Activated CD8-positive, alpha-beta memory T cell treated with anti-CD3 and anti-CD28 coated beads, Interleukin-2, amount 50 U/mL, for 48 hours (primary cell): ENCODE measurements at places on chromosomes 1 and 21.

DNA sequence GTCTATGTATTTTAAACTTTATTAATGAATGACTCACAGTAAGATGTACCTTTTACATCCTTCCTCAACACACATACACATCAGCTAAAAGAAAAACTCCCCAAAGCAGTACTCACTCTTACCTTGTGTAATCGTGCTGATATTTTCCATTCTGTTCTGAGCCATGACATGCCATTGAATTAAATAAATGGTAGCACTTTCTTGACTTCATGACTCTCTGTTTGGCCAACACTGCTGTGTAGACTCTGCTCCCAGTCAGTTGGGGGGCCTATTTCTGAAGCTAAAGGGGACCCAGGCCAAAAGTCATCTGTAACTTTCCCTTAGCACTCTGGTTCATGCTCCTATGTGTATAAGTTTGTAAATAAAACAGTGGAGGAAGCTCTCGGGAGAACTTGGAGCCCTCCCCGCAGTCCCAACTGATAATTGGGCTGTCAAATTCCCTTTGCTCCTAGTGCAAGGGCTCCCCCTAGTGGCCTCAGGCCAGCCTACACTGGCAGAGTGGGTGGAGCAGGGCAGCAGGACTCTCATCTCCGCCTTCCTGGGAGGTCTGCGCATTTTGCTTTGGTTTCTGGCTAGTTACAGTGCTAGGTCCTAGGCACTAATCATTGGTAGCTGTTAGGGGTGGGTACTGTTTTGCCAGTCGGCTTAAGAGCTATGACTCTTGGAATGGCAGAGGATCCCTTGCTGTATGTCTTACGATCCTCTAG lies 1.7 kb upstream of the FYB2 start:
- DNase-seq: peak; percentile 93

DNA sequence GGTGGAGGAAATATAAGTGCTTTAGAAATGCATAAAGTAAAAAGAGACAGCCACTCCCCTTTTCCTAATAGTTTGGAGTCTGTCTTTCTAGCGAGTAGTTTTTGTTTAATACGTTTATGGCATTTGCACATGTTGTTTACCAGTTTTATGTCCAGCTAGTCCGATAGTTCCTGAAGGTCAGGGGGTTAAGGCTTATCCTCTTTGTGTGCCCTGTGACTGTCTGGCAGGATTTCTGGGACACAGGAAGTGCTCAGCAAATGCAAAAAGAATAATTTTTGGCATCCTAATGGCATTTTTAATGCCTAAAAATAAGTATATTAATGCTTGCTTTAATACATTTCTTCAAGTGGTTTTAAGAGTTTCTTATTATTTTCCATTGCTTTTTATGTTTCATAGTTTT lies 58.4 kb downstream of the DYRK1A start:
- DNase-seq: no peak

GRCh38 chr1:39462074-39462473 lies 29.4 kb upstream of the BMP8A start:
- DNase-seq: no peak

DNA sequence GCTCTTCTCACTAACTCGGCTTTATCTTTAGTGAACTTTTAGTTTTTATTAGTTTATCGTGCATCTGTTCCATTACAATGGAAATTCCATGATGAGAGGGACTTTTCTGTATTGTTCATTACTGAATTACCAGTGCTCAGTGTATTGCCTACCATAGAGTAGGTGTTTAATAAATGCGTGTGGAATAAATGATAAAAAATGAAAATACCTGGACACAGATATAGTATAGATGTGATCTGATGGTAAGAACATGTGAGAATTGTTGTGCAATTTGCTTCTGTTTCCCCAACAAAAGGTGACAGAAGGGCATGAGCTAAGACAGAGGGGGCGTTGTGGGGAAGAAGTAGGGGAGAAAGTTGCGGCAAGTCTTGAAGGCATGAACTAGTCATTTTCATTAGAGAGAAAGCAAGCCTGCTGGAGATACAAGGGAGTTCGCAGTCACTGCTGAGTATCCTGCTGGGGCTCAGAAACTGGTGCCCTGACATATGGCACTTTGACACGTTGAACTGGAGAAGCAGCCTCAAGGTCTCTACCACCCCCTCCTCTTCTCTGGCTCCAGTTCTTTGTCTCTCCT lies 5.6 kb upstream of the COG2 start:
- DNase-seq: no peak

- DNase-seq: no peak
These were observed 14.2 kb downstream of the TNFRSF14 start for GRCh38 chr1:2570332-2570731.

GRCh38 chr1:89608319-89608983 lies 24.5 kb upstream of the LRRC8C start:
- peak; percentile 80 for DNase-seq

DNA sequence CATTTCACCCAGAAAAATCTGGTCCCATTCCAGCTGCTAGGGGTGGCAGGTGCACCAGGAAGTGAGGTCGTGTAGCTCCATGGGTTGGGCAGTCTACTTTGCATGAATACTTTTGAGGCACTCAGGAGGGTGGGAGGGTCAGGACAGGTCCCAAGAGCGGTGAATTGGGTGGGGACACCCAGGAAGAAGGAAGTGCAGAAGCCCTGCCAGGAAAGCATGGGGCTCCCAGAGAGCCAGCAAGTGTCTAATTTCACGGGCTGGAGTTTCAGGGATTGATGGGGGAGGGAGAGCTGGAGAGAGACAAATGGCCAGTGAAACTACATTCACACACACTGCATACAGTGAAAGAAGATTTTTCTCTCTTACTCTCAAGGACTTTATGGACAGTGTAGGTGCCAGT lies 137.8 kb downstream of the GALNT2 start:
- DNase-seq: no peak

- no peak for DNase-seq
These were observed 184.0 kb upstream of the C1orf87 start for GRCh38 chr1:60257531-60257930.

- no peak for DNase-seq
These were observed 2.3 kb upstream of the MSH4 start for GRCh38 chr1:75794382-75794781.
